ENCODE measurements at places on chromosomes 3 and 15.

GRCh38 chr3:71074423-71074822, 509.1 kb downstream of the FOXP1 start:
- DNase-seq, result no peak

GRCh38 chr3:121994551-121994950, 27.5 kb downstream of the ILDR1 start:
- DNase-seq, result no peak

DNA sequence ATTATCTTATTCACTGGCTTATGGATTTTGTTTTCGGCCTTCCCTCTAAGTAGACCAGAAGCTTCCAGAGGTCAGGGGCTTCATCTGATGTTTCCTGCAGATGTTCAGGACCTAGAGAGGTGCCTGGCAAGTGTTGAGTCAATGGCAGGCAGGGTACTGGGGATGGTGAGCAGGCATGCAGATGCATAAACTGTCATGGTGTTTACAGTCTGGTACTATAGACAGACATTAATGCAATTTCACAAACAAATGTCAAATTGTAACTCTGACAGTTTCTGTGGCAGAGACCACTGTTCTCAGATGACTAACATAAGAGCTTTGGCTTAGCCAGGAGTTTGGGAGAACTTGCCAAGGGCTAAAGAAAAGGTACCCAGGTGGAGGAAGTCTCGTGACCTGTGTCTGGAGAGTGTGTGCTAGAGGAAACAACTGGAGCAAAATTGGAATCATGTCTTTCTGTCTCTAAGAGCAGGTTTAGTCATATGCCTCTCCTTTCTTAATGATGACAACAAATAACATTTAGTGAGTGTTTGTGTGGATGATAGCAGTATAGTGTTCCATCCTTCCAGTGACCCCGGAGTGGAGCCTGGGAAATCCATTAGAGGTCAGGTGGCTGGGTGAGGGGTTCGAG, 53.7 kb upstream of the TRAK1 start:
- DNase-seq, result no peak

DNA sequence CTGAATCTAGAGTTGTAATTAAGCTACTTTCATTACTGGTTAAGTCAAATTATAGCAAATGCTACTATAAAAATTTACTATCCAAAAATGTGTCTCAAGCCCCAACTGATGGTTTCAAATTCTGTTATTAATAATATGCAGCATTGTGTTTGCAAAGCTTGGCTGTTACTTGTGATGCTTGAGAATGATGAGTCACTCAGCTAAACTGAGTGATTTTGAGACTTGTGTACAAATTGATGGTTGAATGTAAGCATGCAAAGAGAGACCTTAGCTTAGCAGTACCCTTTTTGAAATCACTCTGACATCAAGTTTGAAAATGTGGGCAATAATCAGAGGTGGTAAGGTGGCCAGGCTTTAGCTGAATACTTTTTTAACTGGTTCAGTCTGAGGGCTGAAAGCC, 27.6 kb downstream of the OPA1 start:
- DNase-seq, result no peak

- no peak for DNase-seq
Observed at GRCh38 chr15:65980824-65981456, 111.6 kb downstream of the RAB11A start.

- DNase-seq, result no peak
Observed at GRCh38 chr3:16303037-16303575, 38.1 kb downstream of the OXNAD1 start.

DNA sequence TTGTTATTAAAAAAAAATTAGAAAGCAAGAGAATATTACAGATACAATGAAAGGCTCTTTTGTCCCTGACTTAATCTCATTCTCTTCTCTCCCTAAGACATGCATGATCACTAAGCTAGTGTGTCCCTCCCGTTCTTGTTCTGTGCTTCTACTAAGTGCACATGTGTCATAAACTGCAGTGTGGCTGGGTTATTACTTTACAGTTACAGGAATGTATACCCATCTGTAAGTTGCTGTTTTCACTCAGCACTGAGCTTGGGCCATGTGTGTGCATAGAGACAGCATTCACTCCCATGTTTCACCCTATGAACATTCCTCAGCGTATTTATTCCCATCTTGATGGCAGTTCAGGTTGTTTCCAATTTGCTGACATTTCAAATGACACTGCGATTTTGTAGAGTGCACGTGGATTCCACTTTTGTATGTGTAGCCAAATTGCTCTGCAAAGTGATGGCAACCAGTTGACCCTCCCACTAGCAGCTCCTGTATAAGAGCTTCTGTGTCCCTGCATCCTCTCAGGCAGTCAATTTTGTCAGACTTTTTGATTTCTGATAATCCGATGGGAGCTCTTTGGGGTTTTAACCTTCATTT, 145.8 kb upstream of the UBE2E1 start:
- DNase-seq, result no peak

DNA sequence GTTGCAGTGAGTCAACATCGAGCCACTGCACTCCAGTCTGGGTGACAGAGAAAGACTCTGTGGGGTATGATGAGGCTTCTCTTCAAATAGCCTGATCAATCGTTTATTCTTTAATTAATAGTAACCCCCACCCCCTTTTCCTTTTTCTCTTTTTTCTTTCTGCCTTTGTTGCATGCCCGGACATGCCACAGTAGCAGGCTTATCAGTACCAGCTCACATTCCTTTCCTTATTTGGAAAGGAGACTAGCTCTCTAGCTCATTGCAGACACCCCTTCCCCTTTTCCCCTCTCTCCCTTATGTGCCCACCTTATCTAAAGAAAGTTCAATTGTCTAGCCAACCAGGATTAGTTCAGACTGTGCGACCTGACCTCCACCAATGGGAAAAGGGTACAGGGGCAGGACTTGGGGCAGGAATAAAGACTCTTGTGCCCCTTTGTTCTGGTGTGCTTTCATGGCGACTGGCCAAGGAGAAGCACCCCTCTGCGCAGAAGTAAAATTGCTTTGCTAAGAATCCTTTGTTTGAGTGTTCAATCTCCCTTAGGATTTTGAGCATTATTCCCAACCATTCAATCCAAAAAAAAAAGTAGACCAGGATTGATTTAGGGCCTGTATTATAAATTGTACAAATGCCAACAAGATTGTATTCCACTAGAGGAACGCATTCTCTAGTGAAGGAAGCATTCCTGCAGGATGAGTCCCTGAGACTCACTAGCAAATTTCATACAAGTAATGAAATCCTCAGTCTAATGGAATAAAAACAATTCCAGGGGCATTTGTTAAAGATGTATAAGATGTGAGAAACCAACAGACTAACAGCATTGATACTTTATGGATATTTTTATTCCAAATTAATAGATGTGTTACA, 95.8 kb upstream of the SNRPN start:
- no peak for DNase-seq

- DNase-seq, result no peak
Observed at GRCh38 chr3:196096382-196096953, 14.6 kb upstream of the TFRC start.

DNA sequence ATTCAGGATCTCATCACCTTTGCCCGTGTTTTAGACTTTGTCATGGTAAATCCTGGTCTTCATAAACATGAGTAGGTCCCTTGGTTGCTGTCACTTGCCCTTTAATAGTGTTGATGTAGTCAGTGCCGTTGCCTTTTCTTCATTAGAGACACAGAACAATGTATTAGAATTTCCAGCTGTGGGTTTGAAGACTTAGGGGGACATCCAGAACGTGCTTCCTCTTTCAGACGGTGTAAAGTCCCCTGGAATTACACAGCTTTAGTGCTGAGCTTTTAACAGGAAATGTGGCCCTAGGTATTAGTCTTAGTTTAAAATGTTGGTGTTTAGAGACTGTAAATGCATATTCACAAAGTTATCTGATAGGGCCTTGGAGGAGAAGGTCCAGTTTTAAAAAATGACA, 8.8 kb upstream of the LRCH3 start:
- DNase-seq, result no peak

DNA sequence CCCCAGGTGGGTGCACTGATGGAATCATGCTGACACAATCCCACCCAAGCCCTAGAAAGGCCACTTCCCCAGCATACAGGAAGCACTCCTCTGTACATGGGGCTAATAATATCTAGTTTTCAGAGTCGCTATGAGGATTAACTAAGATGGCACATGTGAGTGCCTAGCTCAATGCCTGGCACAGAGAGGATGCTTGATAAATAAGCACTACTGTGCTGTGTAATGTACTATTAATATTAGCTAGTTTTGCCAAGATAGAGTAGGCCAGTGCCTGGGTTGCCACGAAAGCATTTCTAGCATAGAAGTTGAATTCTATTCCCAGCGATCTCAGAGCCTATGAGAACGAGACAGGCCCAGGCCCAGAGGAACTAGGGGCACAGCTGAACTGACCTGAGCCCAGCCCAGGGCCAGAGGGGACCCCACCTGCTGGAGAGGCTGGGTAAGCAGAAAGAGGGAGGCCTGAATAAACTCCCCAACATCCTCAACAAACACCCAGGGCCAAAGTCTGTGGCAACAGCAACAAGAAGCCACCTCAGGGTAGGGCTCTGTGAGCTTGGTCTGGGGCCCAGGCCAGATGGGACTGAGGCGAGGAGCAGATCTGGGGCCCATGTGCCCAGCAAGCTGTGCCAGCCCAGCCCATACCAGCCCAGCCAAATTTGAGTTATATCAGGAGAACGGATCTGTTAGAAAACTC, 7.6 kb upstream of the SEMA7A start:
- DNase-seq, result no peak

- no peak for DNase-seq
Observed at GRCh38 chr15:75479670-75480069, 28.2 kb upstream of the SIN3A start.

- DNase-seq, result no peak
Observed at GRCh38 chr3:64195789-64196188, 29.5 kb downstream of the PRICKLE2 start.

GRCh38 chr3:16174026-16174355, 489 bp upstream of the GALNT15 start:
- DNase-seq, result no peak

- DNase-seq, result no peak
Observed at GRCh38 chr3:83524901-83525300, 1433.9 kb upstream of the CADM2 start.

DNA sequence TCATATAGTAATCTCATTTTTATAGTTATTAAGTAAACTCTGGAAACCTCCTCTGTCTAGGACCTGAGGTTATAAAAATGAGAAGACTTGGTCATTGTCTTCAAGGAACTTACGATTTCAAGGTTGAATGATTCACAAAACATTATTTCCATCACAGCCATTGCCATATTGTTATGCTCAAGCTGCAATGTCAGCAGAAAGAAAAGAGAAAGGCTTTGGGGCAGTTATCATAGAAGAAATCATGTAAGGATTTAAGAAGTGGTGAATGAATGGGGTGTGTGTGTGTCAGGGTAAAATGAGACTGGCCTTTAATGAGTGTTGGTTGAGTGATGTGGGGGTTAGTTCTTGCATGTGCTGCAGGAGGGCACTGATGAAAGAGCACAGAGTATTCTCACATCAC, 346.8 kb downstream of the SQOR start:
- no peak for DNase-seq

GRCh38 chr15:100734586-100734985, 132.2 kb downstream of the ASB7 start:
- DNase-seq, result no peak

GRCh38 chr15:38666865-38667510, 102.4 kb upstream of the RASGRP1 start:
- no peak for DNase-seq

DNA sequence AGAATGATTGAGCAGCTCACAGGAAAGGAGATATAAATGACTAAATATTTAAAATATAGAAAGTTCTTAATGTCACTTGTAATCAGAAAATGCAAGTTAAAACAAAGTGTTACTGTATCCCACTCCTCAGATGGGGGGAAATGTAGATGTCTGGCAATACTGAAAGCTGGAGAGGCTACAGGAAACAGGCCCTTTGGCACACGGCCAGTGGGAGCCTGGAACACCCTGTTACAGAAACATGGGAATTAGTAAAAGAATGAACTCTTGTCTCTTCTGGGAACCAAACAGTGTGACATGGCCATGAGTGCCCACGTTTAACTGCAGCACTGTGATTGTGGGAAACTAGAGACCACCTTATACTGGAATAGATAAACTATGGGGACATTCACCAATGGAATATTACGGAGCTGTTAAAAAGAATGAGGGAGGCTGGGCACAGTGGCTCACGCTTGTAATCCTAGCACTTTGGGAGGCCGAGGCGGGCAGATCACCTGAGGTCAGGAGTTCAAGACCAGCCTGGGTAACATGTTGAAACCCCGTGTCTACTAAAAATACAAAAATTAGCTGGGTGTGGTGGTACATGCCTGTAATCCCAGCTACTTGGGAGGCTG, 50.2 kb downstream of the CDCP1 start:
- no peak for DNase-seq

- no peak for DNase-seq
Observed at GRCh38 chr3:13060341-13060910, 12.8 kb downstream of the IQSEC1 start.

DNA sequence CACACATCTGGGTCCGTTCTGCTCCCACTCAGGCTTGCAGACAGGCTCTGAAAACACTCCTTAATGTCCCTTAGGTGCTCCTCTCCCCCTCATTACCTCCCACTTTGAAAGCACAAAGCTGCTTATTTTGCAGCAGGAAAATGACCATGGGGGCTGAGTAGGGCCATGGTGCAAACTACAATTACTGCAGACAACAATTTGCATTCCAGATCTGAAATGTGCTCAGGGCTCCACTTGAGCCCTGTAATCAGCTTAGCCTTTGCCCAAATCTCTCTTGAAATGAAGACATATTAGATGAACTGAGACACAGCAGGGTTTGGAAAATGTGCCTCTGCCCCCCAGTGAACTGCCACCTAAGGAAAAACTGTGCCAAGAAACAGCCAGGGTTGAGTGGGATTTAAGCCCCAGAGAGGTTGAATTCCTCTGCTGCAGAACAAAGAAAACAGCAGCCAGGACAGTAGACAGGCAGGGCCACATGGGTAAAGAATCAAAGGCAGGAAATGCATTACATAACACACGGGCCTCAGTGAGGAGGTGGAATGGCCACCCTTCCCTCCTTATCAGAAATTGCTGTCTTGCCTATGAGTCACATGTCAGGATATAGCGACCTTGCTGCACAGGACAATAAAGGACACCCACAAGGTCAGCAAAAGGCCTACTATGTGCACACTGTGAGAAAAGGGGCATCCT, 126.8 kb upstream of the ARHGEF3 start:
- DNase-seq, result no peak

DNA sequence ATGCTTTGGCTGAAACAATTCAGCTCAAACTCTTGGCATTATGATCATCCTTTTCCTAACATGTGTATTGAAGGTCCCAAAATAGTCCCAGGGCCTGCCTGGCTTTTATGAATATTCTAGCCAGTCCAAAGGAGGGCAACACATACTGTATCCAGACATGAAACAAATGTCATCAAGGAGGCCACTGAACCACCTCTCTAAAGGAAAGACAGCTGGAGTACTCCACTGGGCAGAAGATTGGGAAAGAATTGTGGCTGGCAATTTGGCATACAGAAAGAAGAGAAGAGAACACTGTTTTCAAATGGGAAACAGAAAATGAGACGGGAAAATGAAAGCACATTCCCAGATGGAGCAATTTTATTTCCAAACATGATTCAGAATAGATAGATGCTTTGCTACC, 80.6 kb downstream of the NCEH1 start:
- DNase-seq, result no peak

DNA sequence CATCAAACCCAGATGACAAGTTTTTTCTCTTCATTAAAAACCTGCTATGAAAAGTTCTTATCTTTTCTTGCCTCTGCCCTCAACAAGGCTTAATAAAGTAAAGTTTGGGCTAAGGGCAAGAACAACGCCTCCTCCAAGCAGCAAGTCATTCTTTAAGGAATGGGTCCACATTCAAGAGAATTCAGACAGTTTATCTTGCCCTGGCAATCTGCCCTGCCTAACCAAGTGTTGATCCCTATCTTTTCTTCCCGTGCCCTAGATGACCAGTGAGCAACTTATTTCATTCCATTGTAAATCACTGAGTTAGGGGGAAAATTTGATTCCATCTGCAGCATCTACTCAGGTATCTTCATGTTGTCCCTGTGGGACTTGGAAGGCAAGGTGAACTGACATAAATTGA, 370.3 kb upstream of the DPPA4 start:
- no peak for DNase-seq
